Hematopoietic multipotent progenitor cell treated with erythropoietin and hydrocortisone succinate and interleukin-3 and kit ligand, for 15 days (in vitro differentiated cells): ENCODE measurements at places on chromosomes 13 and 19.

GRCh38 chr19:47704024-47704423 is 9.2 kb upstream of the EHD2 start:
- DNase-seq = no peak

DNA sequence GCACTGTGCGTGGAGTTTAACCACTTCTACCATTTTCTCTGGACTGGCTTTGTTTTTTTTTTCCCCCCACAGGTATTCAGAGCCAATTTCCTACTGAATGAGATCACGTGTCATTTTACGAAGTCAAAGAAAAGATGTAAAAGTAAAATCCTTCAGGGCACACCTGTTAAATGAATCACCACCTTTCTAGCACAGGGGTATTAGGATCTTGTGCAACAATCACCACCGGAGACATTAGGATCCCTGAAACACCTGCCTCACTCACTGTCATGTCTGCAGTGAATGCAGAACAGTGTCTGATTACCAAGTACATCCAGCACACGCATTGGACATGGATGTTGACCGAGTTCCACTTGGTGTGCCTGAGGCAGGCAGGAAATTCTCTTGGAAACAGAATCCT is 17.2 kb downstream of the BRD4 start:
- no peak for DNase-seq

- DNase-seq = no peak
Observed at GRCh38 chr19:55962186-55962585, 14.6 kb downstream of the NLRP8 start.

GRCh38 chr13:112443995-112444311 is 67.8 kb downstream of the SPACA7 start:
- peak; percentile 27 for DNase-seq

- DNase-seq = no peak
Observed at GRCh38 chr13:24385902-24386301, 76.5 kb downstream of the C1QTNF9 start.

DNA sequence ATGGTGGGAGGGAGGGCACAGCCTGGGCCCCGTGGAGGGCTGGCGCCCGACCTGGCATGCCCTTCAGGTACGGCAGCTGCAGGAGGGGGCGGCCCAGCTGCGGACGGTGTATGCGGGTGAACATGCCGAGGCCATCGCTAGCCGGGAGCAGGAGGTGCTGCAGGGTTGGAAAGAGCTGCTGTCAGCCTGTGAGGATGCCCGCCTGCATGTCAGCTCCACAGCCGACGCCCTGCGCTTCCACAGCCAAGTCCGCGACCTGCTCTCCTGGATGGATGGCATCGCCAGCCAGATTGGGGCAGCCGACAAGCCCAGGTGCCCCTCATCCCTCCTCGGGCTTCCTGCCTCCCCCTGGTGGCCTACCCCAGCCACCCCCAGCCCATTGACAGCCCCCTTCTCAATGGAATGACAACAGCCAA is 16.6 kb upstream of the SHKBP1 start:
- DNase-seq = no peak

DNA sequence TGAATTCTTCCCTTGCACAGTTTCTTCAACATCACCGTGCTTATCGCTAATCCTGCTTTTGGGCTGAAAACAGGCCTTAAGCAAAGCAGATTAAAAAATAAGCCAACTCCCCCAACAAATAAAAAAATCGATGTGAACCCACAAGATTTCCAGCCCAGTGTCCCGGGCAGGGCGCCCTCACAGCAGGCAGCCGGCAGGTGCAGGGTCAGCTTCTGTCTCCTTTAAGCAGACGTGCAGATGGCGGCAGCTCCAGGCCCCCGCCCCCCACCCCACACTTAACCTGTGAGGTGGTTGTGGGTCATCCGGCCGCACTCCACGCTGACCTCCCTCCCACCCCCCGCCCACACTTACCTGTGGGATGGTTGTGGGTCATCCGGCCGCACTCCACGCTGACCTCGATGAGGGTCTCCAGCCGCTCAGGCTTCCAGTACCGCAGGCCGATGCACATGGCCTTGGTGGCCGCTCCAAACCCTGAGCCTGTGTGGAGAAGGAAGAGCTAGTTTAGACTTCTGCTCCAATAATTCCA is 19.8 kb downstream of the ADPRHL1 start:
- no peak for DNase-seq

DNA sequence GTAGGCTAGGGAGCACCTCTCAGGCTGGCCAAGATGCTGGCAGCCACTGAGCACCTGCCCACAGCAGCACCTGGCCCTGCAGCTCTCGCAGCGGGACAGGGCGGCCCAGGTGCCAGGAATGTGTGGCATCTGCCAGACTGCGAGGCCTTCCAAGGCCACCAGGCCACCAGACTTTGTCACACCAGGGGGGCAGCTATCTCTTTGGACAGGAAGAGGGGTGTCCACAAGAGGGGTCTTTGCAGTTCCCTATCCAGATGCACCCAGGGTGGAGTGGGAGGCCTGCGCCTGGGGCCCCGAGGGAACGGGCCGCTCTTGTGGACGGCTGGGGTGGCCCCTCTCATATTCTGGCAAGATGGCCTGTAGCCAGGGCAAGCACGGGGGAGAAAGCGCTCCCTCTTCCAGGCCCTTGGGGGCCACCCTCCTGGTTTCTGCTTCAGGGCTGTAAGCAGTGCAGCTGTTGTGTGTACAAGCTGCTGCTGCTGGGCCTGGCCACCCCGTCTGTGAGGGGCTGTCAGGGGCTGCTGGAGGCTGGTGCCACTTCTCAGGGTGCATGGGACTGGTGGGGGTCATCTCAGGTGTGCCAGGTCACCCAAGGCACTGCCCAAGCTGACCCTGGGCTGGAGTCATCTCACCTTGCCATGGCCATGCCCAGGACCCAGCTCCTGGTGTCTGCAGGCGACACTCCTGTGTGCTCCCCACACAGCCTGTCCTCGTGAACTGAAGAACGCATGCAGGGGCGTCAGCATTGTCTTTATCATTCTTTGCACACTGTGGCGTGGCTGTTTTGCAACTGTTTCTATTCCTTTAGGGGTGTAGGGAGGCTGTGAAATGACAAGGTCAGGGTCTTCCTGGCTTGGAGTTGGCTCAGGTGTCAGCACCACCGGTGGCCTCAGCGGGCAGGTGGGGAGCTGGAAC is 1.8 kb downstream of the TEX29 start:
- DNase-seq = no peak

DNA sequence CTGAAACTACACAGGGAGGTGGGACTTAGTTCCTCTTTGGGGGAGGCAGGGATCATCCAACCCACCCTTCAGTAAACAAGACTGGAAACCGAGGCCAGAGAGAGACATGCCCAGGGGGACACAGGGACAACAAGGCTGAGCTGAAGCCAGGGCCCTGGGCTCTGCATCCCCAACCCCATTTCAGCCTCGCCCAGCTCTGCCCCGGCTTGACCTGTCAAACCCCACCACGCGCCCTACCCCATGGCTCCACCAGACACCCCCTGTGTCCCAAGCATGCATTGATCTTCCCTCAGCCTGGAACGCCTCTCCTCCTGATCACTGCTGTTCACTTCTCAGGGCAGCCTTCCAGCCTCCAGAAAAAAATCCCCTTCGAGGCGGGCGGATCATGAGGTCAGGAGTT is 2.0 kb upstream of the APC2 start:
- no peak for DNase-seq

DNA sequence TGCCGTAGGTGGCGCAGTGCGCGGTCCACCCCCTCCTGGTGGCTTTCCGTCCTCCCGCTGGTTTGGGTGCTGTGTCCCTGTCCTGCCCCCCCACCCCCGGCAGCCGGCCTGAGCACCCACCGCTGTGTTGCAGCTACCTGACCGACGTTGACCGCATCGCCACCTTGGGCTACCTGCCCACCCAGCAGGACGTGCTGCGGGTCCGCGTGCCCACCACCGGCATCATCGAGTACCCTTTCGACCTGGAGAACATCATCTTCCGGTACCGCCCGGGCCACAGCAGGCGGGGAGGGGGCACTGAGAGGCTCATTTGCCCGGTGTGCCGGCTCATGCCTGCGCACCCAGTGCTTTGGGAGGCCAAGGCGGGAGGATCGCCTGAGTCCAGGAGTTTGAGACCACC is 20.6 kb downstream of the GNA11 start:
- DNase-seq = no peak

GRCh38 chr19:39516270-39516669 is 1.3 kb downstream of the SELENOV start:
- DNase-seq = no peak

DNA sequence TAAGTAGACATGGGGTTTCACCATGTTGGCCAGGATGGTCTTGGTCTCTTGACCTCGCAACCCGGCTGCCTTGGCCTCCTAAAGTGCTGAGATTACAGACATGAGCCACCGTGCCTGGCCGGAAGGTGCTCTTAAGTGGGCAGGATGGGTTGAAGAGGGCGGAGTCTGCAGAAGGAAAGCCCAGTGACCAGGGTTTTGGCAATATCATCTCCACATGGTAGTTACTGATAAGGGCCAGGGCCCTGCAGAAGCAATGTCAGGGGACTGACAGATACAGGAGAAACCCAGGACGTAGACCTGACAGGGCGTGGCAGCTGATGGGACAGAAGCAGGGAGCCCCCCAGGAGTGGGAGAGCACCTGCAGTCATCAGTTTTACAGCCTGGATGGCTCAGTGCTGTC is 45.7 kb upstream of the RNF113B start:
- DNase-seq = peak; percentile 89

GRCh38 chr19:38079926-38080380 is 144.1 kb downstream of the DPF1 start:
- no peak for DNase-seq

DNA sequence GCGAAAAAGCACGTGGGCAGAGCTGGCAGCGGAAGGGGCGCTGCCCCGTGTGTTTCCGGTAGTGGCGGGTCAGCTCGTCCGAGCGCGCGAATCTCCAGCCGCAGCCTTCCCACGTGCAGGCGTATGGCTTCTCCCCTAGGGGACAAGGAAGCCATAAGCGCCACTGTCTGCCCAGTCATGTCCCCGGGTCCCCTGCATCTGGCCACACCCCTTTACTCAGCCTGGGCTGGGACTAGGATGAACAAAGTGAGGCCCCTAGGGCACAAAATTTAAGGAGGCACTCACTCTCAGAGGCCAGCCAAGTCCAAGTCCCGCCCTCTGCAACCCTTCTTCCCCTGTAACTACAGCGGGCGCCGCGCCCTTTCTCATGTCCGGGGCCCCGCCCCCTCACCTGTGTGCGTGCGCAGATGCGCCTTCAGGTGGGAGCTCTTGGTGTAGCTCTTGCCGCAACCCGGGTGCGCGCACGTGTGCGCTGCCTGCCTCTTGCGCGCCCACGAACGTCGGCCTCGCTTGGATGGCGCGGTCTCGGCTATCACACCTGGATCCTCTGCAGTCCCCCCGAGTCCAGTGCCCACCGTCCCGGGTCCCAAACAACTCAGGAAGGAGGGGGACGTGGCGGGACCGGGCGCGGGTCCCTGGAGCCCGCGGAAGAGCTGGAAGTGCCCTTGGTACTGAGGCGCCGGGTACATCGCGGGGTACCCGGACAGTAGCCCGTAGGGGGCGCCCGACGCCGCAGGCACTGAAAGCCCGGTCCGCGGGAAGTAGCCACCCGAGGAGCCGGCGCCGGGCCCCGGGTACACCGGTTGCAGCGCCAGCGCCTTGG is 1.9 kb downstream of the KLF1 start:
- peak; percentile 90 for DNase-seq

- no peak for DNase-seq
Observed at GRCh38 chr19:1783354-1783753, 28.7 kb downstream of the ATP8B3 start.

- no peak for DNase-seq
Observed at GRCh38 chr19:1999856-2000515, 15.5 kb downstream of the BTBD2 start.

DNA sequence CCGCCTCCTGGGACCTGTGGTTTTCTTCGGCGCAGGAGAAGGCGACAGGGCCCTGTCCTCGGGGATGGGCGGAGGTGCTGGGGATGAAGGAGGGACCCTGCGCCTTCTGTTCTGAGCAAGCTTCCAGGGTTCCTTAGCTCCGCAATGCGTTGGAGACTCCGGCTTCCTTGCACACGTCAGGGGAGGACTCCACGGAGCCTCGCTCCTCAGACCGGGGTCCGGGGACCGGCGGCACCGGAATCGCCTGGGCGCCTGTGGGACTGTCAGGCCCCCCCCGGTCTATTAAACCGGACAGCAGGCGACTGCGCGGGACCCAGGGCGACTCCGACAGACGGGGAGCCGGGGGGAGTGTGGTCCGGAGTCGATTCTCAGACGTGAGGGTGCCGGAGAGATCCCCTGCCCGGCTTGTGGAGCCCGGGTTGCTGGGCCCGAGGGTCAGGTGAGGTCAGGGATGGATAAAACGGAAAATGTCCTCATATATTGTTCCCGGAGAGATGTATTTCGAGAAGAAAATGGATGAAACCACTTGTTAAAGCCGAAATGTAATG is 227.4 kb downstream of the TEX29 start:
- DNase-seq = no peak

- DNase-seq = no peak
Observed at GRCh38 chr19:2027361-2027760, 11.8 kb upstream of the BTBD2 start.

DNA sequence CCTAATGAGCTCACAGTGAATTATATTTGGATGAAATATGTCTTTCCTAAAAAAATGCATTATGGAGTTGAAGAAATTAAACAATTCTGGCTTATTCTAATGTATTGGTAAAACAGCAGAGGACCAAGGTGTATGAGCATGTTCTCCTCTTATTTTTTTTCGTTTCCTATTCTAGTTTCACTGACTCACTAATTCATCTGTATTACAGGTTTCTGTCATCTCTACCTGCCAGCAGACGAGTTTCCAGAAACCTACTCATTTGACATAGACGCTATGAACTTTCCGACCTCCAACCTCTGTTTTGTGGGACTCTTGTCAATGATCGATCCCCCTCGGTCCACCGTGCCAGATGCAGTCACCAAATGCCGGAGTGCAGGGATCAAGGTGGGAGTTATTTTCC is 20.3 kb downstream of the ATP12A start:
- DNase-seq = no peak

- no peak for DNase-seq
Observed at GRCh38 chr19:41652250-41652649, 25.4 kb upstream of the CEACAM4 start.

GRCh38 chr13:29925457-29926097 is 75.2 kb upstream of the UBL3 start:
- DNase-seq = no peak

- no peak for DNase-seq
Observed at GRCh38 chr13:52850072-52850395, 1.6 kb upstream of the PCDH8 start.

DNA sequence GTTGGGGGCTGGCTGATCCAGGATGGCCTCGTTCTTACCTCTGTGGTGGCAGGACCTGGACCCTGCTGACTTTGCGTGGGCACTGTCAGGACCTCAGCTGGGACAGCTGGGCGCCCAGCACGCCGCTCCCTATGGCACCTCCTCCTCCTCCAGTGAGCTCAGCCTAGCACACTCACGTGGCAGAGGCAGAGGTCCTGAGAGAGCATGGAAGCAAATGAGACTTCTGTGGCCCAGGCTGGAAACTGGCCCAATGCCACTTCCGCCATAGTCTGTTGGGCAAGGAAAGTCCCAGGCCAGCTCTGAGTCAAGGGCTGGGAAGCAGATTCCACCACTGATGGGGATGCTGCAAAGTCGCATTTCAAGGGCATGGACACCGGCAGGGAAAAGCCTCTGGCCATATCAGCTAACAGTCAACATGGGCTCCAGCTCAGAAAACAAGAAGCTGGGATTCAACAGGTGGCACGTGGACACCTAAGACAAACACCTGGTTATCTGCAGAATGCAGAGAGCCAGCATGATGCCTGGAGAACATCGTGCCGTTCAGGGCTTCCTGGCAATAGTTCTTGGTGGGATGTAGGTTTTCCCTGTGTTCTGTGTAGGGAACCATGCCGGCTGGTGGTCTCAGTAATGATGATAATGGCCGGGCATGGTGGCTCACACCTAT is 16.7 kb downstream of the MYBPC2 start:
- no peak for DNase-seq

- DNase-seq = no peak
Observed at GRCh38 chr13:30934381-30934780, 1.9 kb downstream of the TEX26 start.

- DNase-seq = no peak
Observed at GRCh38 chr19:13623716-13624710, 117.7 kb upstream of the CACNA1A start.
